H9 (cell line): ENCODE measurements at places on chromosomes 5 and 9. TPM values are rescaled to one million over a fixed set of nuclear protein-coding genes. Genes with fewer than 3 reads are reported as not detected.

GRCh38 chr5:96975656-96976055 lies 39.8 kb downstream of the LNPEP start:
- no peak for DNase-seq
- H3K27ac ChIP-seq: no peak overlapping the region
- H3K27me3 ChIP-seq: no peaks in the 10 kb centered on the region
- H3K36me3 ChIP-seq: no peaks in the 10 kb centered on the region

DNA sequence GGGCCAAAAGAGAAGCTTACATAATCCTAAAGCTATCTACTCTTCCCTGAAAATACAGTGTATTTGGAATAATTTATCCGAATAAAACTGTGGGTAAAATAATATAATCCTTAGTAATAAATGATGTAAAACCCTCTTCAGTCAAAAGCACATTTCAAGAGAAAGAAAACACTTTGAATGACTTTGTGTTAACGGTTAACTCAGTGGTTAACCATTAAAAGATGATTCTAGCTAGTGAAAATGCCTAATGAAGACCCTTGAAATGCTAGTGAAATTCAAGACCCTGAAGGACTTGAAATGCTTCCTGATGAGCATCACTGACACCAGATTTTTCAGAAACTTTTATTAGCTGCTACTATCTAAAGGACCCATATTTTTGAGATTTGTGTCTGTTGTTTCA lies 70.7 kb downstream of the COX7C start:
- DNase-seq: no peak
- no peak overlapping the region for H3K27ac ChIP-seq
- H3K4me3 ChIP-seq: no peak overlapping the region
- H3K27me3 ChIP-seq: no peaks in the 10 kb centered on the region
- H3K36me3 ChIP-seq: no peaks in the 10 kb centered on the region
- no peaks in the 10 kb centered on the region for H3K4me1 ChIP-seq

DNA sequence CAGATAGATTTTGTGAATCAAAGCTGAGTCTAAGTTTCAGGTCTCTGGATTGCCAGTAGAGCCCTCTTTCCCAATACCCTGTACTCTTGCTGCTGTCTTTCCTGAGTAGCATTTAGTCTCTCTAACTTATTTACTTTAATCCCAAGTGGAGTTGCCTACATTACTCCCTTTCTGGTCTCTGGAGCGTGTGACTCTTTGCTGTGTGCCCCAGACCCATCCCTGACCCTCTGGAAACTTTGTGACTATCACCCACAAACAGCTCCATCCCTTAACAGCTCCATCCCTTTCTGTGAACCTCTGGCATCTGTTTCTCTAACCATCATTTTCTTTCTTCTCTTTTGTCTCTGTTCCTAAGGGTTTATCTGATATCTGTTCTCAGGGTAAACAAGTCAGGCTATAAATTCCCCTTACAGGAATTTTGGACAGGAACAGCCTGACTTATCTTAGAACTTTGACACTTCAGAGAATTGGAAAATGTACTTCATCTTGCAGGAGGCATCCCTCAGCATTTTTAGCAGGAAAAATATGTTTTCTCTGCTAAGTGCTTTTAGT lies 1167.1 kb upstream of the SEMA6A start:
- H3K27me3 ChIP-seq: no peaks in the 10 kb centered on the region
- H3K4me1 ChIP-seq: no peaks in the 10 kb centered on the region
- H3K27ac ChIP-seq: no peak overlapping the region
- H3K4me3 ChIP-seq: no peak overlapping the region
- no peak for DNase-seq

DNA sequence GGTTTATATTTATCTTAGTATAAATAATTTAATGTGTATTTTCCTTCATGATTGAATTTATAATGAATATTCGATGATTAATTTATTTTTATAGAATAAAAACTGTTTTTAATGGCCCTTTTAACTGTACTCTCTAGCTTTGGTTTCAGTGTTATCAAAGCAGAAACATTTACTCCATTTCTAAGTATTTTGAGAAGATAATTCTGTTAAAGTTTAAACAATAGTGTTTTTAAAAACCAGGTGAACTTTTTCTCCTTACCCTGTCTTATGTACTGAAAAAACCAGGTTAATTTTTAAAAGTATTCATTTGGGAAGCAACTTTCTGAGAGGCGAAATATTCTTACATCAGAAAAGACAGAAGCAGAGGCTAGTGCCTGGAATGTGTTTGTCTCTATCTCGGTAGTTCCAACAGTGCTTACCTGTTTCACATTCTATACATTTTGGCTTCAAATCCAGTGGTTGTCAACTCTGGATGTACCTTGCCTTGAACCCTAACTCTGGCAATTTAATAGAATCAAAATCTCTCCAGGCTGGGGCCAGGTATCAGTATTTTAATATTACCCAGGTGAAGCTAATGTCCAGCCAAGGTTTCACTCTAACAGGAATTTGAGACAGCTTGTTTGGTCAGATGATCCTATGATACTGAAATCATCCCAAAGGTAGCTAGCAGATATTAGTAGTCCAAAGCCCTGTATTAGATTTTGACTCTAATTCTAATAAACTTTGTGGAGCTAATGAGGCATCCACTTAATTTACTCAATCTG lies 434.4 kb downstream of the PDE4D start:
- no peaks in the 10 kb centered on the region for H3K4me1 ChIP-seq
- no peaks in the 10 kb centered on the region for H3K27me3 ChIP-seq

DNA sequence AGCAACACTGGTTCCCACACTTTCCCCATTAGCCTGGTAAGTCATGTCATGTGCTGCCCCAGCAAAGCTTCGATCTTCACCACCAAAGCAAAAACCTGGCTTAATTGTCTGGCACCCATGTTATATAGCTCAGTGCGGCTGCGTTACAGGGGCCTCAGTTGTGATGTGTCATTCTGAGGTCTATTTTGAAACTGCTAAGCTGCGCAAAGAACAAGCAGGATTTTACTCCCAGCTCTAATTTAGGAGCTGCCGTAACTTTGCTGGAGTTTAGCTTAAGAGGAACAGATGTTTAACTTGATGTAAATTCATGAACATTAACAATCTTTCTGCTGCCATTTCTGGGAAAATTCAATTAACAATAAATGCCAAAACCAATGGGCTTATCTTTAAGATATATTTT lies 274.1 kb downstream of the HSPA4 start:
- no peaks in the 10 kb centered on the region for H3K36me3 ChIP-seq
- peaks cover 11% of the 10 kb centered on the region; the same call in 1 of the 2 replicates for H3K4me1 ChIP-seq
- H3K4me3 ChIP-seq: no peak overlapping the region

GRCh38 chr5:132372127-132372526 lies 2.6 kb downstream of the SLC22A5 start:
- H3K27ac ChIP-seq: no peak overlapping the region
- DNase-seq: no peak

DNA sequence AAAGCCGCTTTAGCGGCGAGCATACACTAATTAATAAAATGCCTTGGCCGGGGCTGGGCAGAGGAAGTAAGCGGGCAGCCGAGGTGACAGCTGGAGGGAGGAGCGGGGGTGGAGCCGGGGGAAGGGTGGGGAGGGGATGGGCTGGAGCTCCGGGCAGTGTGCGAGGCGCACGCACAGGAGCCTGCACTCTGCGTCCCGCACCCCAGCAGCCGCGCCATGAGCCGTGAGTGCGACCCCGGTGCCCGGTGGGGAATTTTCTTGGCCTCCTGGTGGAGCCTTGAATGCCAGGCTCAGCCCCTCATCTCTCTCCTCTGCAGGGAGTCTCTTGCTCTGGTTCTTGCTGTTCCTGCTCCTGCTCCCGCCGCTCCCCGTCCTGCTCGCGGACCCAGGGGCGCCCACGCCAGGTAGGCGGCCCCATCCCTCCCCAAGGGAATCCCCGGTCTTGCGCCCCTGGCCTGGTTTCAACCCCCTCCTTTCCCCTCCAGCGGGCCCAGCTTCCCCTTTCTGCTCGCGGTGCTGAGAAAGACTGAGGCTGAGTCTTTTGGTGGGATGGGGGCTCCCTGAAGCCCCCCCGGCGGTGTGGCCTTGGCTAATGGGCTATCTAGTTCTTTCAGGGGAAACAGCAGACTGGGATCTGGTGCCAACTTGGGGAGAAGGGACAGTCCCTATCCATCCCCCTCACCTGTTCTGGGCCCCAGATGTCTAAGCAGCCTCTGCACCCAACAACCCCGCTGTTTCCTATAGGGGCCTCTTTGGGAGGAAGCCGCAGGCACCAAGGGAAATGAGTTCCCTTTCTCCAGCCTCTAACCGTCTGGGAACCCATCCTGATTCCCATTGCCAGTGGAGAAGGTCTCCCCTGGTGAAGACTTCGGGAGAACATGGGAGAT lies at the start of gene PTGS1:
TSS of gene PTGS1 (plus strand) at position 156 of the 887 bp plus-strand sequence. CDS start at position 217, 61 bp downstream.
- peak; percentile 77 for DNase-seq
- H3K36me3 ChIP-seq: no peaks in the 10 kb centered on the region
- H3K4me3 ChIP-seq: peak within 1 kb of the TSS; percentile 80
- H3K27me3 ChIP-seq: peaks cover 18% of the 10 kb centered on the region; the same call in 1 of the 2 replicates
- peaks cover 5% of the 10 kb centered on the region; the same call in 1 of the 2 replicates for H3K4me1 ChIP-seq
- no peak within 1 kb of the TSS for H3K27ac ChIP-seq

- H3K27ac ChIP-seq: no peak overlapping the region
- H3K4me1 ChIP-seq: peaks cover 8% of the 10 kb centered on the region; the same call in 1 of the 2 replicates
- no peaks in the 10 kb centered on the region for H3K27me3 ChIP-seq
- H3K36me3 ChIP-seq: peaks cover 30% of the 10 kb centered on the region
- H3K4me3 ChIP-seq: no peak overlapping the region
- DNase-seq: no peak
Observed at GRCh38 chr5:72231991-72232703, 87.9 kb downstream of the MRPS27 start.

GRCh38 chr5:167814828-167815227 lies 476.6 kb upstream of the WWC1 start:
- peak; percentile 61 for DNase-seq
- H3K4me1 ChIP-seq: 0 out of 2 replicates have a peak, but pooled peaks cover 2% of the 10 kb centered on the region
- no peak overlapping the region for H3K4me3 ChIP-seq
- no peak overlapping the region for H3K27ac ChIP-seq
- H3K36me3 ChIP-seq: no peaks in the 10 kb centered on the region
- no peaks in the 10 kb centered on the region for H3K27me3 ChIP-seq

DNA sequence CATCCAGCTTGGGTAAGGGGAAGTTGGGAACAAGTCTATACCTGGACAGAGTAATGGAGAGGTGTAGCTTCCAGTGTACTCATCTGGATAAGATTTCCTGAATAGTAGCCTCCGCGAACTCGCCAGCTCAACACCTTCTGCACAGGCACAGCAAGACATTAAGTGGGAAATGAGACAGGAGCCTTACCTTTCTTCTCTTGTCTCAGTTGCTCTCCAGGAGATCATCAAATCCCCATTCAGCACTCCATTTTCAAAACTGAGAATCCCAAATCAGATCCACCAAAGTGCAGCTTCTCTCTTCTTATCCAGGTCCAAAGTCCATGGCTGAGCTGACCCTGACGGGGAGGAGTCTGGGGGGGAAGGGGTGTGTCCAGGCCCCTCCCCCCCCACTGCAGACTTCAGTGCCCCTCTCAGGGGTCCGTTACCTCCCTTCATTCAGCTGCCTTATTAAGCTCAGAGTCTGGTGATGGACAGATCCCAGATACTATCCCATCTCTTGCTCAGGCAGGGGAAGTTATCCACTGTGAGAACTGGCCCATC lies 5.9 kb upstream of the MGAT1 start:
- H3K4me3 ChIP-seq: peak overlapping the region; percentile 35
- peaks cover 2% of the 10 kb centered on the region; the same call in 2 of the 3 replicates for H3K36me3 ChIP-seq
- no peak for DNase-seq
- H3K4me1 ChIP-seq: peaks cover 11% of the 10 kb centered on the region

GRCh38 chr5:38871790-38872551 lies 26.2 kb downstream of the OSMR start:
- H3K4me1 ChIP-seq: no peaks in the 10 kb centered on the region; the same call in 1 of the 2 replicates
- no peak overlapping the region for H3K27ac ChIP-seq
- H3K36me3 ChIP-seq: peaks cover 7% of the 10 kb centered on the region; the same call in 1 of the 3 replicates
- H3K4me3 ChIP-seq: no peak overlapping the region

DNA sequence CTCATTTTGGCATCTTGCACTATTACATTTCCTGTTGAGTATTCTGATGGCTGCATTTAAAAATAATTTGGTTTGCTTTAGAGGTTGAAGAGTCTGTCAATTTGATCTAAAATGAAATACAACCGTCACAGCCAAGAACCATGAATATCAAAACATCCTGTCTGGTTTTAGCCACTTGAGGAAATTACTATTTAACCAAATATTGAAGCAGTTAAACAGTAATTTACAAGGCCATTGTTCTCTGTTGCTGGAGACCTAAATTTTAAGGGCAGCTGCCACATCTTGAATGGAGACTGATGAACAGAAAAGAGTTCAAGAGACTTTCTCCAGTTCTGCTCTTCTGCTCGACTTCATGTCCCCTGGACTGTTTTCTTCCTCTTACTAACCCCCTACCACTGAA lies 549.4 kb downstream of the LRRC70 start:
- H3K27ac ChIP-seq: no peak overlapping the region
- H3K4me3 ChIP-seq: no peak overlapping the region
- DNase-seq: no peak
- no peaks in the 10 kb centered on the region for H3K27me3 ChIP-seq
- H3K36me3 ChIP-seq: no peaks in the 10 kb centered on the region

DNA sequence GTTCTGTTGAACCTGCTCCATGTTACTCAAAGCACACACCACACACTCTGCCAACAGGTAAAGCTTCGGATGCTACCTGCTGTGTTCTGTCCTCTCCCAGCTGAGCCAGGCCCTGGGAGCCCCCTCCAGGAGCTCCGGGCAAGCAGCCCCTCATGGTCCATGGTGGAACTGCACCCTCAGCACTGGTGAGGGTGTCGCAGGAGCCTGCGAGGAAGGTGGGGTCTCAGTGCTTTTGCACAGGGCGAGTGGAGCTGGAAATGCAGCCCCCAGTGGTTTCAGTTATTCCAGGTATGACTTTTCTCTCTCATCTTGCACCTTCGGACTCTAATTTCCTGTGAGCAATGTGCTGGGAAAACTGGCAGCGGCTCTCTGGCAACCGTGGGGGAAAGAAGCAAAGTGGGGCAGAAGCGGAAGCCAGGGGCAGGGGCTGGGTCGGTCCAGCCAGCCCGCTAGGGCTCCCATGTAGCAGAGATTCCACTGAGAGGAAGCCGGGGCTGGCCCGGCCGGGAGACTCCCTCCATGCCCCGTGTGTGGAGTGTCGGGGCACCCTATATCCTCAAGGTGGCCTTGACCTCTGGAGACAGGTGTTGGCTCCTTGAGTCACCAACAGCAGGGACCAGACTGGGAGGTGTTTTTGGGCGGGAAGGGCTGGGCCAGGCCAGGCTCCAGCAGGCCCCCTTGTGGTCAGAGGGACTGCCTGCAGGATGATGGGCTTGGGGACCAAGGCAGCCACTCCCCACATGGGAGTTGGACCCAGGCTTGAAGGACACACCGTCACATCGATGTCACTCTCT lies 75.6 kb upstream of the PRSS3 start:
- H3K27ac ChIP-seq: no peak overlapping the region
- peak; percentile 83 for DNase-seq
- no peaks in the 10 kb centered on the region for H3K27me3 ChIP-seq
- no peak overlapping the region for H3K4me3 ChIP-seq

DNA sequence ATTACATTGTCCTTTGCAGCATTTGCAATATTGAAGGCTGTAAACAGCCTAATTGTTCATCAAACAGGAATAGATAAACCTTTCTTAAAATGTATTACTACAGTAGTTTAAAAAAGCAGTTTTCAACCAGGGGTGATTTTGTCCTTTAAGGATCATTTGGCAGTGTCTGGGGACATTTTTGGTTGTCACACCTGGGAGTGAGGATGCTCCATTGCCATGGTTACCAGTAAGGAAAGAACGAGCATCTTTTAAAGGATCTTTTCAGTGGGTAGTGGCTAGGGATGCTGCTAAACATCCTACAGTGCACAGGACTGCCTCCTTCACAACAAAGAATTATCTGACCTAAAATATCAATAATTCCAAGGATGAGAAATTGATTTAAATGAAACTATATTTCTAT lies 596.3 kb downstream of the HINT1 start:
- H3K27ac ChIP-seq: no peak overlapping the region
- no peak overlapping the region for H3K4me3 ChIP-seq
- no peaks in the 10 kb centered on the region for H3K4me1 ChIP-seq
- H3K27me3 ChIP-seq: no peaks in the 10 kb centered on the region

The GADD45G gene
- 6.8 and 7.7 TPM in 2 replicates for total RNA-seq

The CHSY3 gene
- 0.37 and 0.42 TPM in 2 replicates for total RNA-seq

The PRRX2 gene
- 3.9 and 4.2 TPM in 2 replicates for total RNA-seq

The PCDHB11 gene
- total RNA-seq: 1.9 and 2.0 TPM in 2 replicates
